A549 treated with dexamethasone at 1 μM for 4 hours (cell line): ENCODE measurements at places on chromosomes 5 and 9. TPM values are rescaled to one million over a fixed set of nuclear protein-coding genes. Genes with fewer than 3 reads are reported as not detected.

Gene SKP2
- total RNA-seq: 14.5 to 23.4 TPM (median 21.9 TPM) in 5 replicates

Gene HIGD2A
- total RNA-seq: 239 to 292 TPM (median 247 TPM) in 5 replicates

Gene SLC25A2
- not detected in 5 replicates for total RNA-seq

Gene F2RL2
- total RNA-seq: 3.3 to 4.7 TPM (median 4.2 TPM) in 5 replicates

Gene SOX30
- 0.06 to 0.14 TPM (median 0.08 TPM) in 3 of 5 replicates, not detected in the others for total RNA-seq

Gene ENTREP1
- 0.45 to 0.97 TPM (median 0.77 TPM) in 5 replicates for total RNA-seq

Gene DEPDC1B
- total RNA-seq: 12.5 to 15.9 TPM (median 14.4 TPM) in 5 replicates

Gene MYORG
- 5.1 to 8.1 TPM (median 7.2 TPM) in 5 replicates for total RNA-seq

Gene NDUFS6
- total RNA-seq: 112 to 169 TPM (median 122 TPM) in 5 replicates

Gene NEUROG1
- total RNA-seq: not detected in 5 replicates

Gene CARD9
- total RNA-seq: 0.34 to 1.9 TPM (median 0.99 TPM) in 5 replicates

Gene LMBRD2
- 1.0 to 1.9 TPM (median 1.5 TPM) in 5 replicates for total RNA-seq

Gene DMRT2
- total RNA-seq: 0.05 to 0.12 TPM (median 0.06 TPM) in 3 of 5 replicates, not detected in the others
